A549 treated with RU486 at 1 μM for 4 hours (cell line): ENCODE measurements at places on chromosomes 12 and 14. TPM values are rescaled to one million over a fixed set of nuclear protein-coding genes. Genes with fewer than 3 reads are reported as not detected.

Gene RND1
- total RNA-seq = 14.4 to 21.8 TPM (median 15.8 TPM) in 5 replicates

Gene RTN1
- total RNA-seq = 0.06 TPM in 1 of 5 replicates, not detected in the others

Gene LMO3
- total RNA-seq = not detected in 5 replicates

Gene KSR2
- 0.54 to 0.72 TPM (median 0.60 TPM) in 5 replicates for total RNA-seq

Gene PLXNC1
- 0.02 to 0.12 TPM (median 0.08 TPM) in 4 of 5 replicates, not detected in the other for total RNA-seq

Gene GDF3
- total RNA-seq = not detected in 5 replicates

Gene ERBB3
- total RNA-seq = 1.1 to 2.8 TPM (median 1.7 TPM) in 5 replicates

Gene RTL1
- total RNA-seq = 0.26 to 0.34 TPM (median 0.27 TPM) in 5 replicates

Gene CLEC4D
- total RNA-seq = not detected in 5 replicates

Gene TMEM132D
- not detected in 5 replicates for total RNA-seq

Gene KRT4
- total RNA-seq = 2.6 to 4.3 TPM (median 3.1 TPM) in 5 replicates

Gene GPRC5D
- not detected in 5 replicates for total RNA-seq

Gene AJUBA
- total RNA-seq = 38.8 to 43.7 TPM (median 40.1 TPM) in 5 replicates
